Esophagus muscularis mucosa (tissue), 4 donors: ENCODE measurements at places on chromosomes 12 and 14. TPM values are rescaled to one million over a fixed set of nuclear protein-coding genes. Genes with fewer than 3 reads are reported as not detected.

DNA sequence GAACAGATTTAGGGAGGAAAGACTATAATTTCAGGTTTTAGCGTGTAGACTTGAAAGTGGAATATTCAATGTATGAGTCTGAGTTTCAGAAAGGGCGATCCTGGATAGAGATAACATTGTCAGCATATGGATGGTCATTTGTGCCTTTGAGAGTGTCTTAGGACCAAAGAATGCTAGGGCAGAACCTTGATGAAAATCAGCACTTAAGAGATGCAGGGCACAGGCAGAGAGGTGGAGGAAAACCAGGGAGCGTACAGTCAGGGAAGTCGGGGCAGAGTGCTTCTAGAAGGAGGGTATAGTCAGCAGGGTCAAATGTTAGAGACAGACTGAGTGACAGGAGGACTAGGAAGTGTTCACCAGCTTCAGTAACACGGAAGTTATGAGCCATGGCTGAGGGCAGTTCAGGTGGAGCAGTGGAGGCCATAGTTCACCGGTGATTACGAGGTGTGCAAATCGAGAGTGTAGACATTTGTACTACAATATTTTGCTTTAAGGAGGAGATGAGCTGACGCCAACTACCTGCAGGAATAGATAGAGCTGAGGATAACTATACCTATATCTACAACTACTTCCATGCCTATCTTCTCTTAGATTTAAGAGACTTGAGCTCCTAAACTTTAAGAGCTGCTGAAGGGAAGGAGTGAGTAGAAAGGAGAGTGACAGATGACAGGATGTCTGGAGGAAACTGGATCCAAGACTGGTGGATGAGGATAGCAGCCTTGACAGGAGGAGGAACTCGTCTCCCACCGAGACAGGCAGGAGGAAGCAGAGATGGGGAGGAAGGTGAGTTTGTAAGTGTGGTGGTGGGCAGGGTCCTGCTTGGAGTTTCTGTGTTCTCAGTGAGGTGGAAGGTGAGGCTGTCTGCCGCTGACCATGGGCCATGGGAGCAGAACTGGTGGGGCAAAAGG, 6.5 kb downstream of the CBLN3 start:
- DNase-seq = no peak

DNA sequence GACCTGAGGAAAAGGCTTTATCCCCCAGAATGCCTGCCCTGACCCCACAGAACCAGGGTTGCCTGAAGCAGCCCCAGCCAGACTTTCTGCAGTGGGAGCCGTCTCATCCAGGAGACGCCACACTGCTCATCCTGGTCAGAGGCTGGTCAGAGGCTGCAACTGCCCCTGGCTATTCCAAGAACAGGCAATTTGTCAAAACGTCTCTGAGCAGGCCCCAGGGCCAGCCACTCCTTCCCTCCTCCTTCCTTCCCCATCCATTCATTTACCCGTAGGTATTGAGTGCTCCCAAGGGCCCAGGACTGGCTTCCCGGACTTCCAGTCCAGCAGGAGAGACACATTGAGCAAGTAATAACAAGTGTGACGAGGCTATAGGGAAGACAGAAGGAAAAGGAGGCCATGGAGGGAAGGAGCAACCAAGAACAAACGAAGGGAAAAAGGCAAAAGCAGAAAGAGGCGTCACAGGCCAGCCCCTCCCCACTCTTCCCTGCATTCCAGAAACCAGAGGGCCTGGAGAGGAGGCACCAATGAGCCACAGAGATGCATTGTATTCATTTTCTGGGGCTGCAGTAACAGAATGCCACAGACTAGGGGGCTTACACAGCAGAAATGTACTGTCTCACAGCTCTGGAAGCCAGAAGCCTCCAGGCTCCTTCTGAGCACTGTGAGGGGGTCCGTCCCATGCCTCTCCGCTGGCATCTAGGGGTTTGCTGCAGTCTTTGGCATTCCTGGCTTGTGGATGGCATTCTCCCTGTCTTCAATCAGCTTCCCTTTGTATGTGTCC, 21.0 kb upstream of the CD9 start:
- DNase-seq = no peak

DNA sequence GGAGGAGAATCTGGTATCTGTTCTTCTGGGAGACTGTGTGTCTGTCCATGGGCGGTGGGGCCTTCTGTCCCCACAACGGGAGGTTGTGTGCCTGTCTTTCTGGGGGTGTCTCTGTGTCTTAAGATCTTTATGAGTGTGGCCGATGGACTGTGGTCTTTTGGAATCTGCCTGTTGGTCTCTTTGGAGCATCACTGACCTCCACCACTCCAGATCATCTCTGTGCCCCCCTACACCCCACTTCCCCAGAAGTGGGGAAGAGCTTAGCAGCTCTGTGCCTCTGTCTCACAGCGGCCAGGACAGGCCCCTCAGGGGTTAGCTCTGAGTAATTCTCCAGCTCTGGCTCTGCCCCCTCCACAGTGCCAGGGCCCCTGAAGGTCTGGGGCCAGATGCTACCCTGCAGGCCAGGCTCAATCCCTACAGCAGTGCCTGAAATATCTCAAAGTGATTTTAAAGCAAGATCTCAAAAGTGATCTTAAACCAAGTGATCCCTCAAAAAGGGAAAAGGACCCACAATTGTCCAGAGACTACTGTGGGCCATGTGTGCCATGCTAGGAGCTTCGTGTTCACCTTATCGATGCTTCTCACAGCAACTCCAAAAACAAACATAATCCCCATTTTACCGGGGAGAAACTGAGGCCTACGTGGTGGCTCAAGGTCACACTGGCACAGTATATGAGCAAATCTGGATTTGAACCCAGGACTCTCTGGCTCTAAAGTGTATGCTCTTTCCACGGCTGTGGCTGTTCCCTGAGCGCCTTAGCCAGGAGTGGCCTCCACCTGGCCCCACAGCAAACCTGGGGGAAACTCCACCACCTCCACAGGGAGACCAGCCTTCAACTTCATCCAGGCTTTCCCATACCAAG, 26.0 kb upstream of the KRT78 start:
- no peak for DNase-seq

DNA sequence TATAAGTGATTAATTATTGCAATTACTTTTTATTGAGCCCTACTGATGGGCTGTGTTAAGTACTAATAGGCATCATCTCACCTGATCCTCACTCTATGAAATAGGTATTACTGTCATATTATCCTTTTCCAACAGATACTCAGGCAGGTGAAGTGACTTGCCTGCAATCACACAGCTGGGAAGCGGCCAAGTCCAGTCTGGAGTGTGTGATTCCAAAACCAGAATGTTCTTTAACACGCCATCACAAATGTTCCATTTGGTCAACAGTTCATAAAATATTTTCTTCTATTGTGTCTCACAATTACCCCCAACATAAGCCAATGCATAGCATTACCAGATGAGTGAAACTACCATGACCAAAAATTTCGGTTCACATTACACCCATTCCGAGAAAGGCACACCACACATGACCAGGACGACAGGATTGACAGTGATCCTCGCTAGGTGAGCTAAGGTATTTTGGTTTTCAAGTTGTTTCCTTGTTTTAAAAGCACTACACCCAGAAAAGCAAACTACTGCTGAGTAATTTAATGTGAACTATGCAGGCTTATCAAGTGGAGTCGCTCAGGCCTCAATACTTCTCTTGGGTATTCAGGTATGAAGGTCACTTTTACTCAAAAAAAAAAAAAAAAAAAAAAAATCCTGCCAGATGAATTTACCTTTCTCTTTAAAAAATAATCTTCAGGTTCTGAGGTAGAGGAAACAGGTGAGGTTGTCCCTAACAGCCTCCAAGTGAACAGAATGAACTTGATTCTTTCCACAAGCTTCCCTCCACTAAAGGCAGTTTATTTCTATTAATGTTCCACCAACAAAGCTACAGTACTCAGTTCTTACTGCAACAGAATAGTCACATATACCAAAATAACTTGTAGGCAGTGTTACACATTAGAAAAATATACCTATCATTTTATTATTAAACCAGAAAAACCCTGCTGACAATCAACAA, 2.4 kb downstream of the VPS37B start:
- DNase-seq = no peak

DNA sequence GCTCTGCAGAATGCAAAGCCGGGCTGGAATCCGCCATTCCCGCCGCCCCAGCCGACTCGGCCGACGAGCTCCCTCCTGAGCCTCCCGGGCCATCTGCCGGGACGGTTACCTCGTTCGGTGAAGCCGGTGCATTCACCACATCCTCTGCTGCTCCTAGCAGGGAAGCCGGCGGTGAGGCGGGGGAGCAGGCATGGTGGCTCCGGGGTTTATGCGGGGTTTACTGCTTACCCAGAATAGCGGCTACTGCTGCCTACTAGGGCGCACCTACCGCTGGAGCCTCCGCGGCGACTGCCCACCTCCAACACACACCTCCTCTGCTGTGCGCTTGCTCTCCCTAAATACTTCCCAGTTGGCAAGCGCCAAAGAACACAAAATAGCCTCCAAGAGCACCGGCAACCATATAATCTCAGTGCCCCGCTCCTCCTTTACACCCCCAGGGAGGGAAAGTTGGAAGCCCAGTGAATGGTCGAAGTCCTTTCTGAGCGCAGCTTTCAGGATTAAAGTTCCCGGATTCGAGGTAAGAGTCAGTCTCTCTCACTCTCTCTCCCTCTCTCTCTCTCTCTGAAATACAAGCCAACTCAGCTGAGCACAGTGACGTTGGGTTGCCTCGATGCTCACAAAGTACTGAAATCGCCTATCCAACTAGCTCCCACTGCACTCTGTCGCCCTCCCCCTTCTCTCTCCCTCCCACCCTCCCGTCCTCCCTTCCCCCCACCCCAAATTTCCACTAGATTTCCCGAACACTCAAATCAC, at the start of gene TBX5:
TBX5 (minus strand) TSS at position 626 of the 753 bp plus-strand sequence. CDS start 2,246 bp downstream, outside the sequence.
- no peak for DNase-seq

DNA sequence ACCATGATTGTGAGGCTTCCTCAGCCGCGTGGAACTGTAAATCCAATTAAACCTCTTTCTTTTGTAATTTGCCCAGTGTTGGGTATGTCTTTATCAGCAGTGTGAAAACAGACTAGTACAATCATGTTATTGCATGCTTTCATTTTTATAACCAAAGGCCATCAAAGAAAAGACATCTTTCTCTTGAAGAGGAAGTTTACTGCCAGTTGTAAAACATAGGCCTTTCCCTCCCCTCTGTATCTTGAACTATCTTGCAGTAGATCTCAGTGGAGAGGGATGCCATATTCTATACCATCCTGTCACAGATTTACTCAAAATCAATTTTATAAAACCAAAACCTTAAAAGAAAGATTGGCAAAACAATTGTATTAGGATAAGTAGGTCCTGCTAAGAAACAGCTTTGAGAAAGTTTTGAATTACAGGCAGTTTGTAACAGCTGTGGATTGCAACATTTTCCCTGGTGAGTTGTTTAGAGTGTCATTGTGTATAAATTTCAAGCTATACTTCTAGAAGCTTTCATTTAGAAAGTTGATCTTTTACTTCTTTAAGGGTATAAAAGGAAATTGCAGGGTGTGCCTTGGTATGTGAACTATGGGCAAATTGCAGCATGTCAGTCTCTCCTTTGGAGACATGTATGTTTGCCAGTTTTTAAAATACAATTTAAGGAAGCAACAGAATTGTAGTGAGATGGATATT, 128.0 kb downstream of the ATP23 start:
- DNase-seq = no peak

Gene ADAMTS20
- not detected for total RNA-seq
